Upper lobe of left lung (tissue), 6 donors: ENCODE measurements at places on chromosomes 16 and 17.

GRCh38 chr17:38544839-38545209, 60.9 kb downstream of the SRCIN1 start:
- DNase-seq: no peak

GRCh38 chr16:68985855-68986254, 119.6 kb upstream of the HAS3 start:
- DNase-seq: no peak

- DNase-seq: no peak
Measured at GRCh38 chr16:89667633-89668032, 10.0 kb downstream of the SPATA33 start.

DNA sequence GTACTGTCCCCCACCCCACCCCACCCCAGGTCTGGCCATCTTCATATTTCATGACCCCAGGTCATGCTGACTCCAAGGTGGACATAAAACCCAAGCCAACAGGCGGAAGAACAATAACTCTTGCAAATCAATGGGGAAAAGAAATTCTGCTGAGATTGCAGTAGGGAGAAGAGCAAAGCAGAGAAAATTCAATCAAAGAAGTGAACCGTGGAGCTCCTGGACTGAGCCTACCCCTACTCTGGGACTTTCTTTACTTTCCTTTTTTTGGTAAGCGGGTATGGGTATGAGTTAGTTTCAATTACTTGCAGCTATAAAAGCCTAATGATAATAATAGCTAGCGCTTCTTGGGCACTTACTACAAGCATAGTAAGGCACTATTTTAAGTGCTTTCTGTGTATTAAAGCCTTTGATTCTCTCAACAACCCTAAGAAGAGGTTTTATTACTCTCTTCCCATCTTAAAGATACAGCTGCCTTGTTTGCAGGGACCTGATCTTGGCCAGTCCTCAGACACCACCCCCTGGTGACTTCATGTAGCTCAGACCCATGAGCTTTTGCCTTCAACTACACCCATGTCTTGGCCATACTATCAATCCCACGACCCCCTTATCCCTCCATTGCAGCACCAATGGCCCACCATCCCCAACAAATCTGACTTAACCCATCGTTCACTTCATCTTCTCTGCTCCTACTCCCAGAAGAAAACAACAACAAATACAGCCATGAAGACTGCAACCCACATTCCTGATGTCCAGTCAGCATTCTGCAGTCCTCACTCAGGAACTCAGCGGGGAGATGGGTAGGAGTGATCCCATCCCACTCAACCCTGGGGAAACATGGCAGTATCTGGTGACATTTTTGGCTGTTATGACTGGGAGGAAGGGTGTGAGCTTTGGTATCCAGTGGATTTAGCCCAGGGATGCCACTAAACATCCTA, 4.4 kb downstream of the GGA2 start:
- DNase-seq: no peak

- no peak for DNase-seq
Measured at GRCh38 chr17:57294629-57295501, 38.5 kb downstream of the MSI2 start.

- DNase-seq: no peak
Measured at GRCh38 chr17:69558796-69559195, 144.3 kb downstream of the MAP2K6 start.

GRCh38 chr17:57994436-57994835, 6.4 kb upstream of the VEZF1 start:
- DNase-seq: no peak

- no peak for DNase-seq
Measured at GRCh38 chr17:2071455-2072281, 16.8 kb downstream of the HIC1 start.

DNA sequence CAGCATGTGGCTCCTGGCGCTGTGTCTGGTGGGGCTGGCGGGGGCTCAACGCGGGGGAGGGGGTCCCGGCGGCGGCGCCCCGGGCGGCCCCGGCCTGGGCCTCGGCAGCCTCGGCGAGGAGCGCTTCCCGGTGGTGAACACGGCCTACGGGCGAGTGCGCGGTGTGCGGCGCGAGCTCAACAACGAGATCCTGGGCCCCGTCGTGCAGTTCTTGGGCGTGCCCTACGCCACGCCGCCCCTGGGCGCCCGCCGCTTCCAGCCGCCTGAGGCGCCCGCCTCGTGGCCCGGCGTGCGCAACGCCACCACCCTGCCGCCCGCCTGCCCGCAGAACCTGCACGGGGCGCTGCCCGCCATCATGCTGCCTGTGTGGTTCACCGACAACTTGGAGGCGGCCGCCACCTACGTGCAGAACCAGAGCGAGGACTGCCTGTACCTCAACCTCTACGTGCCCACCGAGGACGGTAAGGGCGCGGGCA, 645 bp downstream of the NLGN2 start:
- peak; percentile 84 for DNase-seq

- DNase-seq: no peak
Measured at GRCh38 chr17:65558683-65559460, 2.6 kb downstream of the AXIN2 start.

GRCh38 chr16:48225456-48225855, 18.6 kb upstream of the LONP2 start:
- no peak for DNase-seq

DNA sequence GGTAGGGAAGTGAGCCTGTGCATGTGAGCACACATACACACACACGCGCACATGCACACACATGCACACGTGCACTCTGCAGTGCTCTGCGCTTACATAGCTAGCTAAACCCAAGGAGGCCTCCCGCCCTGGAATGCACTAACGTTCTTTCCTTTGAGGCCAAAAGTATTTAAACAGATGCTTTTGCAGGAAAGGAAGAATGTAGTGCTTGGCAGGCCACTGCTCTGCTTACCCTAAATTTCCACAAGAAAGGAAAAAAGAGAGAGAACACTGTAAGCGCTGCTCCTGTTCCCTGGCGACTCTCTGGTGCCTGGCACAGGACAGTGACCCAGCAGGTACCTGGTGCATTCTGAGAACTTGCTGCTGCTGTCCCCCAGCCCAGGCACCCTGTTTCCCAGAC, 31.3 kb upstream of the MRPS23 start:
- no peak for DNase-seq

DNA sequence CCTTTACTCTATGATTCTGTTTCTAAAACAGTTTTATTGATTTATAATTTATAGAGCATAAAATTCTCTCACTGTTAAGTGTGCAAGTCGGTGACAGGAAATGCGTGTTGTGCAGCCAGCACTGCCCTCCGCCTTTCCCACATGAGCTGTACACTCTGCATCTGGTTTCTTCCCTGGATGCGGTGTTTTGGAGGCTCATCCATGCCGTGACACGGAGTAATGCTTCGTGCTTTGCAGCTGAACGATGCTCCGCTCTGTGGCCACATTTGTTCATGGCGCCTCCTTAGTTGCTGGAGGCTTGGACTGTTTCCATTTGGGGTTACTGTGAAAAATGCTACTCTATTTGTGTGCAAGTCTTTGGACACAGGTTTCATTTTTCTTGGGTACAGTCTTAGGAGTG, 7.2 kb upstream of the IGFALS start:
- no peak for DNase-seq

DNA sequence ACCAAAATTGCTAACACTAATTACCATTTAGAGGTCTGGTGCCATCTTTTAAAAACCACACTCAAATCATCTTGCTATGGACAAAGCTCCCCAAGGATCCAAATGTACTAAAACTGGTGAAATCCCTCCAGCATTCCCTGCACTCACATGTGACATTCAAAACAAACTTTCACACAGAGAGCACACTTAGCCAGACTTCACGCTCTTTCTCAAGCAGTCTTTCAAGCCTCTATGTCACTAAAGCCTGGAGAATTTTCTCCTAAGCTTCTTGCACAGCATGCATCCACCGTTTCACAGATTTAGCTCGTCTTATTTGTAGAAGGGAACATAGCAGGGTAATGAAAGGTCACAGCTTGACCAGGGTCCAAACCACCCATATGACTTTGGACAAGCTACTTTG, 19.3 kb downstream of the CMTM3 start:
- no peak for DNase-seq

DNA sequence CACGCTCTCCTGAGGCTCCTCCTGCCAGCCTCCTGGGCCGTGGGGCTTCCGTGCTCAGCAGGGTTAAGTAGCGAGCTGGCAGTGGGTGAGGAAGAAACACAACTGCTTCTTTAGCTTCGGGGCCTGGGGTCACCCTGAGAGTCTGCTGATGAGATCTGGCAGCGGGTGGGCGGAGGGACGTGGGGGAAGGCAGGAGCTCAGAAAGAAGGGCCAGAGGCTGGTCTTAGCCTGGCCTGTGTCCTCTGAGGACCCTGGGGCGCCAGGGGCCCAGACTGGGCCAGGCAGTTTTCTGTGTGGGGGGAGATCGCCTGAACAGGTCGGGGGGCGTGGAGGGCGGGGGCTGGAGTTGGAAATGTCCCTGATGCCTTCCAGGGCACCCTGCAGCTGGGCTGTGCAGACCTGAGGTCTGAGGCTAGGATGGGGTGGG, 97.8 kb upstream of the GSE1 start:
- no peak for DNase-seq

DNA sequence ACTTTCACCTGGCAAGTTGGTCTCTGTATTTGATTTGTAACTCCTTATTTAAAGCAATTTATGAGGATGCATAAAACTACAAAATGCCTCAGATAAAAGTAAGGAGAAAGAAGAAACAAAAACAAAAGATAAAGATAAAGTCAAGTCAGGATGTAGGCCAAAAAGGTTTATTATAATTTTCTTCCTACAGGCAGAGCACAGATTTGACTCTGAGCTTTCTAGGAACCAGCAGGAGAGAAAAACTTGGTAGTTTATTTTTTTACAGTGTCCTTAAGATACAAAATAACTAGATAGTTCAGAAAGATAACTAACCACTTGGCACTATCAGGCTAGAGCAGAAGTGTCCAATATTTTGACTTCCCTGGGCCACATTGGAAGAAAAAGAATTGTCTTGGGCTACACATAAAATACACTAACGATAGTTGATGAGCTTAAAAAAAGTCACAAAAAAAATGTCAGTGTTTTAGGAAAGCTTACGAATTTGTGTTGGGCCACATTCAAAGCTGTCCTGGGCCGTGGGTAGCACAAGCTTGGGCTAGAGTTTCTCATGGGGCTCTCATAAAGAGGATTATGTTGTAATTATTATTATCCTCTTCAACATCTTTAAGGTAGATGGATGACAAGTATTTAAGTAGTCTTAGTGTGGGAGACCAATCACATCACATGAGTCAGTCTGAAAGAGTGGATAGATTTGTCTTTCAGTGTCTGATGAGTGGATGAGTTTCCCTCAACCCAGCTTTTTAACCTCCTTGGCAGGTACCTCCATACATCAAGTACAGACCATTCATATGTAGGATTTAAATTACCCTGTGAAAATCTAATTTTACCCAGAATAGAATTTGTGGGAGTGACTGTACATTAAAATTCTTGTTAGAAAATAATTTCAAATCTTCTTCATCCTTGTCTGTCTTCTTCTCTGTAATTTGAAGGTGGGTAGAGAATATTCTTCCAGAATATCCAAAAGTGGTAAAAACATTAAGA, 17.0 kb downstream of the PAFAH1B1 start:
- DNase-seq: no peak

- DNase-seq: no peak
Measured at GRCh38 chr17:11589716-11590115, 8.6 kb upstream of the DNAH9 start.

- DNase-seq: no peak
Measured at GRCh38 chr16:80569440-80570105, 28.8 kb downstream of the DYNLRB2 start.

DNA sequence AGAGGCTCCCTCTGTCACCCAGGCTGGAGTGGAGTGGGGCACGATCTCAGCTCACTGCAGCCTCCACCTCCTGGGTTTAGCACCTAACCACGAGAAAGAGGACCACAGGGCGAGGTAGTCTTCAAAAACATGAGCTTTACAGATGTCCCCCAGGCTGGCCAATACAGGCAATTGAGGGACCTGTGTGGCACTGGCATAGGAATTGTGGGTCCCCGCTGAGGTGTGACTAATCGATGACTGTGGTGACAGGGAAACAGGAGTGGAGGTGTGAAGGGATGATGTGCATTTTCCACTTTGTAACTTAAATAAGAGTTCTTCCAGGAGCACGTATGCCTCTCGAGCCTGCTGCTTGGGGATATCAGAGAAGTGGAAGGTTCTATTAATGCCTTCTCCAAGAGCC, 12.6 kb upstream of the ARHGAP17 start:
- no peak for DNase-seq

DNA sequence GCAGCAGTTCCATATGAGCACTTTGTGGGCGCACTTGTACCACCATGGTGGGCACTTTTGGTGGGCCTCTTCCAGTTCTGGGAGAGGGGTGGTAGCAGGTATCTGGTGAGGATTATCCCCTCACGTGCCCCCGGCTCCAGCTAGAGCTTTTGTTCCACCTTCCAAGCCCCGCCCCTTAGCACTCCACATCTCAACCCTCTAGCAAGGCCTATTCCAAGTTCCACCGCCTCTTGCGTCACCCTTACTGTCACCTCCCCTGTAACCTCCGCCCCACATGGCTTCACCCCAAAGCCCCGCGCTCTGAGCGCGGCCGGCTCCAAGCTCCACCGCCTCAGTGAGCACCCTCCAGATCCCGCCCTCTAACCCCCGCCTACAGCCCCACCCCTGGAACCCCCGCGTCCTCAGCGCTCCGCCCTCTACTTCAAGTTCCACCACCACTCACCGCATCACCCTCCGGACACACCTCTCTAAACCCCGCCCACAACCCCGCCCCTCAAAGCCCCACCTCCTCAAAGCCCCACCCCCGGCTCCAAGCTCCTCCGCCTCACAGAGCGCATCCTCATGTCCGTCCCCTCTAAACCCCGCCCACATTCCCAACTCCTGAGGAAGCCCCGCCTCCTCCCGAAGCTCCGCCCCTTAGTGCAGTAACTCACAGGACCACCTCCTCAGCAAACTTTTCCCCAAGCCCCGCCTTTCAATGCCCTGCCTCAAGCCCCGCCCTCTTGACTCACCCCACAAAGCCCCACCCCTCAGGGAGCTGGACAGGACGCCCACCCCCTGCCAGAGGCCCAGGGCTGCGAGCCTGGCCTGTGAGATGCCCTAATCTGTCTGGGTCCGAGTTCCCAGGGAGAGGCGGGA, 11.1 kb downstream of the SCN4A start:
- peak; percentile 87 for DNase-seq

DNA sequence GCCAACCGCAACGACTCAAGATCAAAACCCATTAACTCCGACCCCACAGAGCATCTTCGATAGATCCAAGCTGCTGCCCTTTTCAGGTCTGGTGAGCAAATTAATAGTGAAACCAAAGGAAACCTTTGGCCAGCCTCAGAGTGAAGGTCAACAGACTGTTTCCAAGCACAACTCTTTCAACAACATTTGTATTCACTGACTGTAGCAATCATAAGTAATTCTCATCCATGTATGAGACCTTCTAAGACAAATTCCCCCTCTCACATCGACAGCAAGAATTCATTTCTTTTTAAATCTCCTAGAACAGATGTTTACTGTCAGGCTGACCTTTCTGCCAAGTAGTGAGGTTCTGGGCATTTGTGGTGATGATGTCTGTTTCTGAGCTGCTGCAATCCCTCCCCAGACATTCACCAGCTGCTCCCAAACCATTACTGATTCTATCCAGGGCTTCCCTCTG, 64.2 kb downstream of the SLC39A11 start:
- no peak for DNase-seq

- no peak for DNase-seq
Measured at GRCh38 chr17:82525712-82526111, 6.2 kb downstream of the FOXK2 start.
